ENCODE measurements at places on chromosomes 2 and 18.

- DNase-seq, result no peak
Measured at GRCh38 chr2:205771666-205772065, 89.4 kb downstream of the NRP2 start.

DNA sequence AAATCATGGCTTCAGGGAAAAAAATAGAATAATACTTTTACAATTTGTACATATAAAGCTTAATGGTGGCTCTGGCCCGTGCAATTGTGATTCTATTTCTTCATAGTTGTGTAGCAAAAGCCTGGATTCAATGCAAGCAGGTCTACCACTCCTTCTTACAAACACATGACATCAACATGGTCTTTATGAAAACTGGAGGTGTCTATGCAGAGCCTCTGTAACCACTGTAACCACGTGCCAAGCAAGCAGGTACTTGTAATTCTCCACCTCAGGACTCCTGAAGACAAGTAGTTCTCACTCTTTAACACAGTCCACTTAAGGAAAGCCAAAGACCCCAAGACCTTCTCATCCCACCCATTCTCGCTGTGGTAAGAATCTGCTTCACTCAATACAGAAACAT lies 62.6 kb downstream of the METTL4 start:
- no peak for DNase-seq

DNA sequence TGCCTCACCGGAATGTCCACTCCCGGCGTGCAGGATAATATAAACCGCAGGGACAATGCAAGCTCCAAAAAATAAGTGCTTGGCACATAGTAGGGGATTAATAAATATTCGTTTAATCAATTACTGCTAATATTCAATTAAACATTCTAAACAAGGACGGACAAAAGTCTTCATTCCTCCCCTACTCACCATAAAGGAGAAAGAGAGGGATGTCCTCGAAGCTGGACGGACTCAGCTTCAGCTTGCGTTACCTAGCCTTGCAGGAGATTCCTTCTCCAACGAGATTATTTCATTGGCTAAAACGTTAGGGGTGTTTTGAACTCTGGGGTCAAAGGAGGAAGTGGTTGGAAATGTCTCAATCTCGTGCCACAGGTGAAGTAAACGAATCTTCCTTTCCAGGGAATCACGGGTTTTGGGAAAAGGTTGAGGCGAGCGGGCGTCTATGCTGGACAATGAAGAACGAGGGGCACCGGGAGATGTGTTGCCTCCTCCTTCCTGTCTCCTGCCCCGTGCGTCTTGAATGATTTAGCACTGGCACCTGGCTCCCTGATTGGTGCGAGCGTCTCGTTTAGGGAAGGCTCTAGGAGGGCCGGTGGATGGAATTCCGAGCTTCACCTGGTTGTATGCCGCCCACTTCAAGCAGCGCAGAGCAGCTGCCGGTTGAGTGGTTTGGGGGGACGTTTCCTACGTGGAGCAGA lies 2.0 kb upstream of the GAD1 start:
- DNase-seq, result no peak

DNA sequence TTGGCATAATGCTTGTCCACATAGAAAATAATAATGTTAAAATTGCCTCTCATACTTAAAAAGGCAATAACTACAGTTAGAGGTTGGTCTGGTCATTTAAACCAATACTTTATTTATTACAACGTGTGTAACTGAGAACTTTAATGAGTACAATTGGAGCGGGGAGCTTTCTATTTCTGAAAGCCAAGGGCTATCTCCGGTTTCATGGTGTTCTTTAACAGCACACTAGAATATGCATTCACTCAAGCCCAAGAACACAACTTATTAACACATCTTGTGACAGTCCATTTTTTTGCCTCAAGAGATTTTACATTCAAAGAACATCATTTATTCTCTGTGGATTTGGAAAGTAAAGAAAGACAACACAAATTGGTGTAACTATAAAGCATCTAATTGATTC lies 131.8 kb downstream of the KCNH7 start:
- DNase-seq, result no peak

DNA sequence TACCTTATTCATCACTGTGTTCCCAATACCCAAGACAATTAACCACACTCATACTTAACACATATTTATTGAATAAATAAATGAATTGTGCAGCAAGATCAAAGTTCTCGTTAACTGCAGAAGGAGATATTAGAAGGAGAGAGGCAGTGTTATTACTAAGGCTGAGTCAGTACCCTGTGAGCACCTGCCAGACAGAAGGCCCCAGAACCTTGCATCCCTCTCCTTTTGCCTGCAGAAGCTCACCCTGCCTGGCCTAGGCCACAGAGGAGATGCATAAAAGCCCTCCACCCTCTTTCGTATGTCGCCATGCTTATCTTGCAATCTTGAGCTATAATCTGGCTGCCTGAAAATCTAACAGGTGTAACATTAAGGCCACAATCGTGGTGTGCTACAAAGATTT lies 20.5 kb upstream of the RNF149 start:
- DNase-seq, result no peak

DNA sequence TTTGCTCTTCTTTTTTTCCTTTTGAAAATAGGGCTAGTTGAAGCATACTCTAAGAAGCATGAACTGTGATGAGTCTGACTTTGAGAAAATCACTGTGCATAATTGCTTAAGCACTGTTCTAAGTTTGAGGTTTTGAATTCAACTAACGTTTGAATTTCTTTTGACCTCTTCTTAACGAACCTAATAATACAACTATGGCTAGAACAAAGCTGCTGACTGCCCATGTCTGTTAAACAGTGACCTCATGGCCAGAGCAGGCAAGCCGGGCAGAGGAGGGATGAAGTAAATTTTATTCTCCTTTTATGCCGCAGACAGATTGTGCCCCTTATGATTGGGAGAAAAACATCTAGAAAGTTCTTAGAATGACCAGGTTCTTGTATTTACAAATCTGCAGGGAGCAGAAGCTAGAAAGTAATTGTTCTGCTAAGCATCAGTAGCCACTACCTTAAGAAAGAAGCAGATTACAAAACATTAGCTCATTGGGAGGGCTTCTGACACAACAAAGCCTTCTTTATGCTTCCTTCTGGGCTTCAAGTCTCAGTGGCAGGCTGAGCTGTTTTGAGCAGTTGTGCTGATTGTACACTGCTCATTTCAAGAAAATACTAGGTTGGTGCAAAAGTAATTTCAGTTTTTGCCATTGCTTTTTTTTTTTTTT lies 97.8 kb upstream of the RASGRP3 start:
- no peak for DNase-seq

GRCh38 chr2:20597860-20598183 lies 53.1 kb downstream of the HS1BP3 start:
- no peak for DNase-seq

DNA sequence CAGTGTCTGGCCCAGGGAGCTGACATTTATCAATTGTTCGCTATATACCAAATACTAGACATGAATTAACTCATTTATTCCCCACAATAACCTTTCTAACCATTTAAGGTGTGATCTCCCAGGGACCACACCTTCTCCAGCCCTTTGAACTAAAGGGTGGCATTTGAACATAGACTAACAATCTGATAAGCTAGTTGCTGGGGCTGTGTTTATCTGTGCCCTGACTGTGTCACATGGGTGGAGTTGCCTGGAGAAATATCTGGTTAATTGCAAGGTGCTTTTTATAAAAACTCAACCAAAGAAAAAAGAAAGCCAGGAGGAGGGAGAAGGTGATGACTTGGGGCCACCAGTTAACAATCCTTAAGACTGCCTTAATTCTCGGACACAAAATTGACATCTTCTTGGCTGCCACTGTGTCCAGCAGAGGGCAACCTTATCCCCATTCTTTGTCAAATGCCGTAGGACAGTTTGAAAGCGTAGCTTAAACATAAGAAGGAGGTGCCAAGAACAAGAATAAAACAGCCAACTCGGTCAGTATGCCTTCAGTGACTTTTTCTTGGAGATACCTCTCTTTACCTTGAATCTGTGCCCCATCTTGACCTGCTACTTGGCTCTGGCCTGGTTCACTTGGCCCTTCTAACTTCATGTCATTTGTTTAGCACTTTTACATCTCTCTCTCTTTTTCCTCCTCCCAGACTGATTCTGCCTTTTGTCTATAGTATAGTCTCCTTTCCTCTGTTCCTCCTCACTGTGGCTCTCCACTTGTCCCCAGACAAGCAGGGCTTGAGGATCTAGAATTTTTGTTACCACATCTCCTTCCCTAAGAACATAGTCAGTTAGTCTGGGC lies 183.4 kb downstream of the MYO3B start:
- peak; percentile 71 for DNase-seq

GRCh38 chr2:46945671-46946070 lies 30.1 kb upstream of the MCFD2 start:
- no peak for DNase-seq

DNA sequence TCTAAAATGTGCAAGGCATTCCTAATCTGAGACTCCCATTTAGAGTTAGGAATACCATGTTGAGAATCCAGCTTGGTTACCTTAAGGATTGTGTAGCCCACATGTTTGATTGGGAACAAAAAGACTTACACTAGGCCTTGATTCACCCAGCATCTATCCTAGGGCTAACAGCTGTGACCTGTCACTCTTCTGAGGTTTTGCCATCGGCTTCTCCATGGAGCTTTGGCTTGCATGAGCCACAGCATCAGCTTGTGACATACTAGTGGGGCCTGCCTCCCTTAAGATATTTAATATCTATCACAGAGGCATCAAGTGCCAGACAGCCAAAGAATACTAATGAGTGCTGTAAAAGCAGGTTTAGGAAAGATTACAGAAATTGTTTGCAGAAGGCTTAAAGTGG lies 241.3 kb upstream of the UBE2E3 start:
- peak; percentile 45 for DNase-seq

DNA sequence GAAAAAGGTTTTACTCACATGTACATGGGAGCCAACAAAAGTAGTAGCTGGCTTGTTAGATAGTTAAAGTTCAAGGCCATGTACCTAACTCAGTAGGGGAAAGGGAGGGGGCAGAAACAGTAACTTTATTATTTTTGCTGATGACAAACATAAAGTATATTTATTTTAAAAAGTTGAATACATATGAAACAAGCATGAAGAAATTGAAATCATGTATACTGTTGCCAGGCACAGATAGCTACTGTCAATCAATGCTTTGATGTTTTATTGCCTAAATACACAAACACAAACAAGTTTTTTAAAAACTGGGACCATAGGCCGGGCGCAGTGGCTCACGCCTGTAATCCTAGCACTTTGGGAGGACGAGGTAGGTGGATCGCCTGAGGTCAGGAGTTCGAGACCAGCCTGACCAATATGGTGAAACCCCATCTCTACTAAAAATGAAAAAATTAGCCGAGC lies 7.6 kb upstream of the PSD4 start:
- no peak for DNase-seq

GRCh38 chr18:44859263-44859662 lies 178.6 kb downstream of the SETBP1 start:
- peak; percentile 88 for DNase-seq

DNA sequence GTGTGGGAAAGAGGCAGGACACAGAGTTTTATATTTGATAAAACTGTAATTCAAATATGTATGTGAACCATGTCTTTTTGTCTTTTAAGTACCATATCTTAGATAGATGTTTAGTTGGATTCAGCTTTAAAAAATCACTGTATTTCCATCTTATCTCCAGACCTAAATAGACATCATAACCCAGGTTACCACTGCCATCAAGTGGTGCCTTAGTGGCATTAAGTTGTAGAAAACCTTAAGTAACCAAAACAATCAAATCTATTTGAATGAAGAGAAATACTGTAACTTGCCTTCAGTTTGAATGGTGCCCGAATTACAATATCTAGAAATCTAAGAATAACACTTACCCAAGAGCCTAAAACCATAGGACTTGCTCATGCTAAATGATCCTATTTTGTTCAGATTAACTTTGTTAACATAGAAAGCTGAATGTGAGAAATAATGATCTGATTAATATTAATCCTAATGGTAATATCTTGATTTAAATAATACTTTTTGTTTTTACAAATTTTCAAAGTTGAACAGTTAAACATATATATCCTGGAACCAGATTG lies 92.5 kb upstream of the MAP2 start:
- no peak for DNase-seq

DNA sequence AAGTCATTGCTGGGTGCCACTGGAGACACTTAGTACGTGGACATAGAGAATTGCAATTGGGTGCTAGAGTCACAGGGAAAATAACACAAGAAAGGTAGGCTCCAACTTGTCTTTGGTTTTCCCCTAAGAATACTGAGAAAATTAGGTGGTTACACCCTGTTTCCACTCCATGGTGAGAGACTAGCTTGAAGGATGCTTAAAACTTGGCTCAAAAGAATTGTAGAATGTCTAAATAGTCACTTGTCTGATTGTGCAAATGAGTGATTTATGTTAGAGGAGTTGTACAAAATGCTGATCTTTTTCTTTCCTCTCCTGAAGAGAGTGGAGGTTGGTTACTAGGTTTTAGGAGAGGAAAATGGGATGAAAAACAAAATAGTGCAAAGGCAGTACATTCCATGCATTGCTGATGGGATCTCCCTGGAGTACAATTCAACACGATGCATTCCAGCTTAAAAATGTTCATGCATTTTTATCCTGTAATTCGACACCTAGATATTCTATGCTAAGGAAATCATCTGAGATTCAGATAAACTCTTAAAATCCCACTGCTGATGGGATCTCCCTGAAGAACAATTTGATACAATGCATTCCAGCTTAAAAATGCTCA lies 2.2 kb upstream of the SERPINB12 start:
- peak; percentile 65 for DNase-seq

- DNase-seq, result no peak
Measured at GRCh38 chr2:67631483-67631882, 234.3 kb downstream of the ETAA1 start.

DNA sequence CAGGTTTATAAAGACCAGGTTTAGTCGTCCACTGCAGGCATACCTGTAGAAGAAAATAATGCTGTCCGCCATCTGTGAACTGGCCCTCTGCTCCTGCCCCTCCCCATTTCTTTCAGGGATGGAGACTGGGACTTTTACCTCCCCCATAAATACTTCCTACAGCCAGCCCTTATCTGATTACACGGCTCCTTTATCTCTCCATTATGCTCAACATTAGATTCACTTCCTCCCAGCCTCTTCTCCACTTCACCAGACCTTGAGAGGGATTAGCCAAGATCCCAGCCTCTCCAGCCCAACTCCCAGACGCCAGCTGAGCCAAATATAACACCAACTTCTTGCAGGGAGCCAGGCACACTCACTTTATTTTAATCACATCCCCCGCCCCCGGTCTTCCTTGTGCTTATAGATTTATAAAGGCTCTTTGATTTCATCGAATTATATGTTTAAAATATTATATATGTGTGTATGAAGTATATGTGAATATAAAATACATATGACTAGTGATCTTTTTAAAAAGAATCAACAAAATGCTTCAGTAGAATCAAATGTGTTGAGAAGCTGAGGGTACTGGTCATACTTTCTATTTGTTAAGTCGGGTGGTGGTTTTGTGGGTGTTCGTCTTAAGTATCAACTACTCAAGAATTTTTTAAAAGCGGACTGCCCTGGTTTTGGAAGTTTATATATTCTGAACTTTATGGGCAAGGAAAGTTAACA lies 81.0 kb downstream of the SPRED2 start:
- no peak for DNase-seq
